CD4-positive, alpha-beta T cell treated with Interleukin-17A for 1 hour (primary cell): ENCODE measurements at places on chromosomes 3 and 15.
A peak's percentile ranks its signal among the peaks of the same experiment; 100 is the strongest.

DNA sequence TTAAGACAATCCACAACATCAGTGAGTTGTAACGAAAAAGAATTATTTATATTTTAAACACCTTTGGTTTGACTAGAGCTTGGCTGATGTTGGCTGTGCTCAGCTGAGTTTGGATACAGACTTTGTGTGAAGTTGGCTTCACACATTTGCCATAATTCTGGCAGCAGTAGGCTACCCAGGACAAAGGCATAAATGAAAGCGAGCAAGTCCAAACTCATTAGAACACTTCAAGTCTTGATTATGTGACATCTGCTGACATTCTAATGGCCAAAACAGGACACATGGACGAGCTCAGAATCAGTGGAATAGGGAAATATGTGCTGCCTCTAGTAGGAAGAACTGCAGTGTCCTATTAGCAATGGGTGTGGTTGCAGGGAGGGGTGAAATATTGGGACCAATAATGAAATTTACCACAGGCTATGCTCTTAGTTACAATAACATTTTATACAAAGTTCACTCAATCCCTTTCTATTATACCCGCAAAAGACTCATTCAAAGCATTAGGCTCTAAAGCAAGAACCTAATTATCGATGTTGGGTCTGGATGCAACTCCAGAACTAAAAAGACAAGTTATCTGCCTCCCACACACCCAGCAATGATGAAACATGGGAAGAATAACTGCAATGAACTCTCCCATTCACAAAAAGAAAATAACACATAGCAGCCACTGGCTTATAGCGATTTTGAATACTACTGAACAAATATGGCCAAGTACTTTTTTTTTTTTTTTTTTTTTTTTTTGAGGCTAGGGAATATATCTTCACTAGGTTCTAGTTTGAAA, 493.9 kb upstream of the RASGRP1 start:
- DNase-seq = no peak

GRCh38 chr3:81173514-81173913, 587.9 kb downstream of the GBE1 start:
- DNase-seq = no peak

GRCh38 chr3:106913966-106914365, 463.3 kb upstream of the CCDC54 start:
- DNase-seq = no peak

DNA sequence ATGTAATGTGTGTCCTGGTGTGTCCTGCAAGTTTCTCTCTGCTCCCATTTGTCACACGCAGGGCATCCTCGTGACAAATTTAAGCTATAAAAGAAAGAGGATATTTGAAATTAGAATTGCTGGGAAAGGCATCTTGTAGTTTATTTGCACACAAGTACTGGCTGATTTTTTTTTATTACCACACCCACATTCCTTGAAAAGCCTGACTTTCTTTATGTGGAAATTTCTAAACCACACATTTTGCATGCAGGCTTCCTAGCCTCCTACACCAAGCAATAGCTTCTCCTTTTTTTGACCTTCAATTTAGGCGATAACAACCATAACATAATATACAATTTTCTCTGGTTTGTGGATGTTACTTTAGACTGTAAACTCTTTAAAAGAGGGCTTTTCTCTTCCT, 126.1 kb downstream of the SERPINI1 start:
- DNase-seq = no peak

DNA sequence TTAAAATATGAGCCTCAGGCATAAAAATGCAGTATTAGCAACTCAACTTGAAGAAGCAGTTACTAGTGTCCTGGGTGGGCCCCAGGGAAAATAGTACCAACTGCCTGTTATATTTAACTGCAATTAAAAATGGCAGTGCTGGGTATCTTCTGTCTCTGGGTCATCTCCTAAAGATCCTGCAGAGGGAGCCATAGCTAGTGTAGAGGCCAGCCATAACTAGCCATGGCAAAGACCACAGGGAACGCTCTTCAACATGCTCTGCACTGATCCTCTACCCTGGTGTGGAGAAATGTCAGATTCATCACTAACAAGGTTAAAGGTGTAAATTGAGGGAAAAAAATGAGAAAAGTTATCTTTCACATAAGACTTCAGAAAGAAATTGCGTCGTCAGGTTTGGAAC, 181.3 kb downstream of the SNRPN start:
- DNase-seq = no peak

DNA sequence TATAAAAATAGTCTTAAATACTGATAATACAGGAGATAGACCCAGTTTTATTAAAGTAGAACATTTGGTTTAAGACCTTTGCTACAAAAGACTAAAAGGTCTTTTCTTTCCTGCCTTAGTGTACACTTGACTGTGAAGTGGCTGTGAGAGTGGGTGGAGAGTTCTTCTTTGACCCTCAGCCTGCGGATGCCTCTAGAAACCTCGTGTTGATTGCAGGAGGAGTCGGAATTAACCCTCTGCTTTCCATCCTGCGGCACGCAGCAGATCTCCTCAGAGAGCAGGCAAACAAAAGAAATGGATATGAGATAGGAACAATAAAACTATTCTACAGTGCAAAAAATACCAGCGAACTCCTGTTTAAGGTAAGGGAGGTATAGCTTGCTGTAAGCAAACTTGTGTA, 36.5 kb downstream of the OXNAD1 start:
- peak; percentile 48 for DNase-seq

GRCh38 chr15:68966996-68967395, 36.7 kb downstream of the SPESP1 start:
- no peak for DNase-seq

- DNase-seq = peak; percentile 37
These were observed 43.2 kb upstream of the ADCY5 start for GRCh38 chr3:123491966-123492587.

DNA sequence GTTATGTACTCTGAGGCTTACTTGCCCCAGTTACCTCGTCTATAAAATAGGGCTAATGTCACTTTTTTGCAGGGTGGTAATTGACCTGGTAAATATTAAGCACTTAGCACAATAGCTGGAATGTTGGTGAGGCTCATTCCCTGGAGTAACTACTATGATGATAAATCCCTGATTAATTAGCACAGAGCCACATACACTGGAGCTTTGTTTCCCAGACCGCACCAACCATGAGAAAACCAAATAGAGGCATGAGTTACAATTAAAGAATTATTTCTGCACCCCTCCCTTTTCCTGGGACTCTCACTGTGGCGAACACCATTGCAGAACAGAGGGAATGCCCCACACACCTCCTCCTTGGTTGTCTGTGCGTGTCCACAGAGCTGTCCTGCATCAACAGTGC, 76.6 kb upstream of the CPOX start:
- DNase-seq = no peak

GRCh38 chr3:127749787-127750225, 72.5 kb downstream of the MGLL start:
- DNase-seq = no peak

- DNase-seq = no peak
These were observed 8.6 kb upstream of the GASK1A start for GRCh38 chr3:42970557-42970956.

- no peak for DNase-seq
These were observed 61.9 kb downstream of the SMAD3 start for GRCh38 chr15:67127331-67127664.

- no peak for DNase-seq
These were observed 10.0 kb upstream of the PLXNA1 start for GRCh38 chr3:126972866-126973265.

- no peak for DNase-seq
These were observed 37.8 kb downstream of the EOMES start for GRCh38 chr3:27684302-27684701.

DNA sequence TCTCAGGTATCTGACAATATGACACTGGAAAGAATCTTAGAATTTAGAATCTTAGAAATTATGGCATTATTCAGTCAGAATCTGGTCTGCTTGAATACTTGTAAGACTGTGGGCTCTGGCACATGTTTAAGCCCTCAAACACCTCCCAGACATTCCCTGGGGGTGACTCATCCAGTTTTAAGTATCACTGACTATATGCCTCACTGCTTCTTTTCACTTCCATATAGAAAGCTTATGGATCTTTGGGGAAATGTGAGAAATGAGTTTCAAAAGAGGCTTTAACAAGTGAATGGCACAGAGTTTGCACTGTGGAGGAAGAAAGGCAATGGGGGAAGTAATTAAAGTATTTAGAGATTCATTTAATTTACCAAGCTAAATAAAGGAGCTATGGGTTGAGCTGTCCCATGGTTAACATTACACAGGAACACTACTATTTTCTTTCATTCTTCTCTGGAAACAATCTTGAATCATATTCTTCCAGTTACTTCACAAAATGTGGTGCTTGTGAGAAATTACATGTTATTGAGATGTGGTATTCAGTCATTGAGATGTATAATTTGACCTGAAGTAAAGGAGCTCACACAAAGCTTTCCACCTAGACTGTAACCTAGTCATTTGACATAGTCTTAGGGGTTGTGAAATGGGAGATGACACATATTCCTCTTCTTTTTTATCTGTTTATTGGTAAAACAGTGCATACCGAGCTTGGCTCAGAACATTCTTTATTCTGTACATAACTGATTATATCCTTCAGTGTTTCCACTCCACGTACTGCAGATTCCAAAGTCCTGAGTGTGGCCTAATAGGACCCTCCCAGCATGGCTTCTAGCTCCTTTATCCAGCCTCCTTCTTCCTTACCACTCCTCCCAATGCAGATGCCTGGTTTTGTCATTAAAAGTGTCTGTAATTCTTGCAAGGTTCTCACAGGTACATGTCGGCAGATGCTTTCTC, 544.6 kb upstream of the NECTIN3 start:
- DNase-seq = no peak

GRCh38 chr3:149199474-149199873, 22.2 kb downstream of the CP start:
- no peak for DNase-seq

GRCh38 chr3:141482245-141482922, 4.4 kb upstream of the RASA2 start:
- no peak for DNase-seq

GRCh38 chr15:69325456-69325971, 26.8 kb downstream of the PAQR5 start:
- no peak for DNase-seq

DNA sequence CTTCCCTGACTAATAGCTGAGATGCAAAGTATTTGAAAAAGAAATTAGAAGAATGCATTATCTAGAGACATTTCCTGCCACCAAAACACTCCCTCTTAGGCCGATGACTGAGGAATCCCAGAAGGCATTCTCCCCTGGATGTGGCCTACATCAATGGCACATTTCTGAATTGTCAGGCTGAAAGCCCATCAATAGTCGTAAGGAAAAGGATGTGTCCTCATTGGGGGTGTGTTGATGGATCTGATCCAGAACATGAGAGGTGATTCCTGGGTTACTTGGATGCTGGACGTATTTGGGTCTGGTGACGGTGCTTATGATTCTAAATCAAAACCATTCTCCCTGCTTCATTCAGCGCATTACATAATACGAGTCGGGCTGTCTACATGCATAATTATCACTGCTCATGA, 216.9 kb upstream of the CDIN1 start:
- DNase-seq = no peak

- no peak for DNase-seq
These were observed 519.7 kb downstream of the FOXP1 start for GRCh38 chr3:71063773-71064290.

GRCh38 chr3:48989126-48989795, 780 bp upstream of the P4HTM start:
- no peak for DNase-seq

GRCh38 chr3:196232154-196232881, 16.0 kb downstream of the SLC51A start:
- no peak for DNase-seq

- DNase-seq = no peak
These were observed 167.4 kb downstream of the GAP43 start for GRCh38 chr3:115790759-115791158.

- DNase-seq = no peak
These were observed 195.4 kb downstream of the KLF13 start for GRCh38 chr15:31522028-31522427.

DNA sequence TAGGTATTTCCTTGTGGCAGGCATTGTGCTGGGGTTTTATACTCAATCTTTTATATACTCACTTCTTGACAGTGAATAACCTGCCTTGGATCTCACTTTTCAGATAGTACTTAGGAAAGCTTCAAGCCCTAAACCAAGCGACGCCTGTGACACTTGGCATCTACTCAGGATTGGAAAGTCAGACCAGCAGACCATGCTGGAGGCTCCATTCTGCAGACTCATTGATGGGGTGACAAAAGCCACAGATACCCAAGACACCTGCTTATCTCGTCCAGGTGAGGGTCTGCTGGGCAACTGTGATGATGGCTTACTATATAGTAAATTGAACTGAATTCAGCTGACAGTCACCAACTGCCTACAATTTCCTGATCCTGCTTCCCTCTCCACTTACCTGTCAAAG, 79.4 kb upstream of the MRPS22 start:
- DNase-seq = no peak

DNA sequence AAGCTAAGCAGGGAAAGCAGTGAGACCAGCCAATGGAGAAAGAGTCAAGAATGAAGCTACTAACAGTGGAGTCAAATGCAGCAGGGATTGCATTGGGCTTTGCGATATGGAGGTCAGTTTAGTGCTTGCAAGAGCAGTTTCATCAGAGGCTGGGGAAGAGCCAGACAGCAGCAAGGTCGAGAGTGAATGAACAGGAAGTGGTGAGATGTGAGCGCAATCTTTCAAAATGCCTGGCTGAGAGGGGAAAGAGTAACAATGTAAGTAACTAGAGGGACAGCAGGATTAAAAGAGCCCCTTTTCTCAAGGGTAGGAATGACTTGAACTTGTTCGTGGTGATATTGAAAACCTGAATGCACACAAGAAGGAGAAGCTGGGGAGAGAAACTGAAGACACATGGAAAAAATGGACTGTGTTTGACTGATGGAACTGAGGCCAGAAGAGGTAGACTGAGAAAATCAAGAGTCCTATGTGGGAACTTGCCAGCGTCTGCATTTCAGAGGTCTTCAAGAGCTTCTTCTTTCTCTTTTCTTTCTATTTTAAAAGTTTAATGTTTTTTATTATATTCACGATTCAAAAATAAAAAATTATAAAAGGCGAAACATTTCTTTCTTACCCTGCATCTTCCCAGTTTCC, 30.6 kb upstream of the GPR160 start:
- peak; percentile 22 for DNase-seq

- no peak for DNase-seq
These were observed 17.3 kb downstream of the ZNF148 start for GRCh38 chr3:125357837-125358236.

DNA sequence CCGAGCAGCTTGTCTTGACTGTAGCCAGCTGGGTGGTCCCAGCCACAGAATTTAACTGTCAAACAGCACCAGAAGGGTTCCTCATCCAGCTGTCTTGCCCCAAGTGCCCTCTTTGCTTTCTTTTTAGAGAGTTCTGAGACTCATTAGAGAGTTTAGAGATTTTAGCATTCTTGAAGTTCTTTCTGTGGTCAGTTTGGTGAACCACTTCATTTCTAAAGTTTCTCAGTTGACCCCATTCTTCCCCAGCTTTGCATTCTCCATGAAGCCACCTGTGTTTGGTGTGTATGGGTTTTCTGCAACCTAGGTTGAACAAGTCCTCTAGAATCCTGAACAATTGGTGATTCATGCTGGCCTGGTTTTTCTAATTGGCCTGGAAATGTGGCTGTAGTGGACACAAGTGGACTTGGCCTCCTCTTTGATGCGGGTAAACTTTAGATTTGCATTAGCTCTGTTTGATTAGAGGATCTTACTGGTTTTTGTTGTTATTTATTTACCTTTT, 33.7 kb downstream of the FLNB start:
- no peak for DNase-seq
